Esophagus muscularis mucosa (tissue), 4 donors: ENCODE measurements at places on chromosomes 6 and 20.

GRCh38 chr6:132084811-132085509 lies 133.8 kb upstream of the CCN2 start:
- no peak for DNase-seq

DNA sequence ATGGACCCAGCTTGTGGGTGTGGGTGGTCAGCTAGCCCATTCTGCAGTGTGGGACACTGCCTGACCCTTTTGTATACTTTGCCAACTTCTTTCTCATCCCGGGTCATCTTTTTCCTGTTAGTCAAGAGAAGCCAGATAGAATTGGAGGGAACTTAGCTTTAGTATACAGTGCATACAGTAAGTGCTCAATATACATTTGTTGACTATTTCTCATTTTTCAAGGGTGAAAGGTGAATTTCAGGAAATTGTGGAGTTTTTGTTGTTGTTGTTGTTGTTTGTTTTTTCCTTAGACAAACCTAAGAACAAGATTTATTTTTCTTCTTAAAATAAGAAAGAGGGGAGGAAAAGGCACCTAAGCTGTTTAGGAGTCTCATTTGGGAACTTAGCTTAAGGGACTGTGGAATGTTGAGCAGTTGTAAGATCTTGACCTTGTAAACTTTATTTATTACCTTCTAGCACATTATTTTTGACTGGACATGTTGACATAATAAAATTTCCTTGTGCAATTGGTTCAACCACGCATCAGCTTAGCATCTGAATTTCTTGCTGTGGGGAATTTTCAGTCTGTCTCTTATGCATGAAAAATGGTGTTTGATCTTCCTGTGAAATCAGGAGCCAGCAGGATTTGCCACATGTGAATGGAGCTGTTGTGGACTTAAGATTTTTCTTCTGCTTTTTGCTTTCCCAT lies 113.6 kb downstream of the ARID1B start:
- DNase-seq: no peak

GRCh38 chr6:112770308-112770707 lies 423.2 kb downstream of the RFPL4B start:
- DNase-seq: no peak

GRCh38 chr6:7249391-7249790 lies 63.6 kb downstream of the SSR1 start:
- no peak for DNase-seq

GRCh38 chr6:108807928-108808327 lies 40.3 kb upstream of the ARMC2 start:
- DNase-seq: no peak

GRCh38 chr20:22583773-22584521 lies 425 bp downstream of the FOXA2 start:
- no peak for DNase-seq

GRCh38 chr20:38674092-38674764 lies 50.1 kb upstream of the SLC32A1 start:
- DNase-seq: no peak

GRCh38 chr6:138098306-138098705 lies 8.9 kb downstream of the PERP start:
- no peak for DNase-seq

GRCh38 chr6:16069222-16069621 lies 59.7 kb upstream of the MYLIP start:
- DNase-seq: no peak

DNA sequence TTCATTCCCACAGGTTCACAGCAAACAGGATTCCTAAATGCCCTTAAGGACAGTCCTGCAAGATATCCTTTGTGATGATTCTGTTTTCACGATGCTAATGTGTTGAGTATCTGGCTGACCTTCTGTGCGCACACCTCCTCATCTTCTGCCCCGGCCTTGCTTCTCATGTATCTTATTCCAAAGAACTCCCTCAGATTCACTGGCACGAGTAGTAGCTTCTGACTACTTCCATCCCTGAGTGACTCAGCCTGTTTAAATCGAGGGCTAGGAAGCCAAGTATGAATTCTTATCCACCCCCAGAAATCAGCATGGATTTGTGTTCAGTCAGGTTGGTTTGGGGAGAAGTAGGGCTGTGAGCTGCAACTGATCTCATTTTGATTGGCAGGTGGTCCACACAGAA lies 190.2 kb upstream of the SNX9 start:
- DNase-seq: no peak

- no peak for DNase-seq
Observed at GRCh38 chr6:18412068-18412467, 24.9 kb downstream of the RNF144B start.

GRCh38 chr20:56299362-56299761 lies 50.8 kb downstream of the MC3R start:
- DNase-seq: no peak

GRCh38 chr6:156808287-156808686 lies 31.1 kb downstream of the ARID1B start:
- DNase-seq: no peak

DNA sequence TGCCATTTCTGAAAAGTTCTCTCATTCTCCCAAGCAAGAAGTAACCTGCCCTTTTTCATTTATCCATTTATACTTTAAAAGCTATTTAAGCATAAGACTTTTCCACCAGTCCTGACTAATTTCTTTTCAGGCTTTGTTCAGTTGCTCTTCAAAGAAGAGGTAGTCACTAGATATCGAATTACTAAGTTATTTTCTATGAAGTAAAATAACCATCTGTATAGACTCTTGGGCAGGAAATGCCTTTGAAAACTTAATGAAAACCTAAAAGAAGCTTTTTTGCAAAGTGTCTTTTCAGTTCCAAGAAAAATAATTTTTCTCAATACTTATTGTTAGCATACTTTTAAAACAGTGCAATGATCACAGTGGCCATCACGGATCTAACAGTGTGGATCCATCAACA lies 31.3 kb upstream of the LAMP5 start:
- no peak for DNase-seq
